Right atrium auricular region (tissue), 2 donors: ENCODE measurements at places on chromosomes 12 and 14. TPM values are rescaled to one million over a fixed set of nuclear protein-coding genes. Genes with fewer than 3 reads are reported as not detected.

DNA sequence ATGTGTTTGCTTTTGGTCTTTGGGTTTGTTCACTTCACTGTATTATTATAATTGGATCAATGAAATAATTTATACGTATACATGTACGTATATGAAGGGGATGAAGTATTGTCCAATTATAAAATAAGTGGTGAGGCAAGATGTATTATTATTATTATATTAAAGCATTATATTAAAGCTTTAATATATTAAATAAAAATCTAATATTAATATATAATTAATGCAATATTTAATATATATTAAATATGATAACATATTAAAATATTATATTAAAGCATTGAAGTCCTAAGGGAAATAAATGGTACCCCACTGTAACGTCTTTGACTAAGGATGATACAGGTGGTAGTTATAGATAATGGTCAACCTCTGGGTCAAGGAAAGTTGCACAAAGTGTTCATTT lies 63.7 kb upstream of the RTL1 start:
- no peak for DNase-seq

GRCh38 chr14:68774771-68775613 lies 17.9 kb downstream of the ZFP36L1 start:
- DNase-seq = no peak

GRCh38 chr12:65854629-65855028 lies 30.3 kb downstream of the HMGA2 start:
- DNase-seq = no peak

DNA sequence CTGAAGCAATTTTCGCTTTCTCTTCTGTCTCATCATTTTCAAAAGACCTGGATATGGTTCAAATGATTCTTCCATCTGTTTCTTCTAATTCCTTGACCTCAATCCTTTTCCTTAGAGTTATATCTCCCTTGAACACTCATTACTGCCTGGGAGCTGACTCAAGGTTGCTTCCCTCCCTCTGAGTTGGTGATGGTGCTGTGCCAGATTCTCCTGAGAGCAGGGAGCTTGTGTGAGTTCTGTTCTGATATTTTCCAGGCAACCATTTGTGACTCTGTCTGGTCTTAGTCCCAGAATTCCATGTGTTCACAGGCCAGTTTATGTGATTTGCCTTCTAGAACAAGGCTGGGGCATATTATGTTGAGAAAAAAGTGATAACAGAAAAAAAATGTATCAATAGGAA lies 505.1 kb upstream of the SYT1 start:
- DNase-seq = no peak

The LBHD2 gene
- not detected for total RNA-seq

The MYO1H gene
- 0.63 TPM for total RNA-seq

The GPR84 gene
- total RNA-seq = not detected
